Activated T-helper 9 cell treated with anti-CD3 and anti-CD28 coated beads, Interleukin-2, amount 50 U/mL, for 16 hours (primary cell): ENCODE measurements at places on chromosomes 13 and 19.

- no peak for DNase-seq
These were observed 67.5 kb downstream of the STARD13 start for GRCh38 chr13:33218020-33218419.

DNA sequence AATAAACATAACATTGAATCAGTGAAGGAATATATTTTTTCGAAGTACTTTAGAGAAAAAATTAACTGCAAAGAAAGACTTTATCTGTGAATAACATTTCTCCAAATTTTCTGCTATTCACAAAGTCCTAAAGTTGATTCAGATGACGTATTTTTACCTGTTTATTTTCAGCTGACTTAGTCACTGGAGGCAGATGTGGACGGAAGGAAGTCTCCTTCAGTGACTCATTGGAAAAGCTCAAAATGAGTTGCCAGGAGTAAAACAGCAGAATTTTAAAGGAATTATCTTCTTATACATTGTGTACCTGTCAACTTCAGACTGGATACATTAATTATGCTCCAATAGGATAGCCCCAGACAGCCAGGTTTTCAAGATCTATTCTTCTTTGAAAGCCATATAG, 679.3 kb upstream of the GPC6 start:
- no peak for DNase-seq

DNA sequence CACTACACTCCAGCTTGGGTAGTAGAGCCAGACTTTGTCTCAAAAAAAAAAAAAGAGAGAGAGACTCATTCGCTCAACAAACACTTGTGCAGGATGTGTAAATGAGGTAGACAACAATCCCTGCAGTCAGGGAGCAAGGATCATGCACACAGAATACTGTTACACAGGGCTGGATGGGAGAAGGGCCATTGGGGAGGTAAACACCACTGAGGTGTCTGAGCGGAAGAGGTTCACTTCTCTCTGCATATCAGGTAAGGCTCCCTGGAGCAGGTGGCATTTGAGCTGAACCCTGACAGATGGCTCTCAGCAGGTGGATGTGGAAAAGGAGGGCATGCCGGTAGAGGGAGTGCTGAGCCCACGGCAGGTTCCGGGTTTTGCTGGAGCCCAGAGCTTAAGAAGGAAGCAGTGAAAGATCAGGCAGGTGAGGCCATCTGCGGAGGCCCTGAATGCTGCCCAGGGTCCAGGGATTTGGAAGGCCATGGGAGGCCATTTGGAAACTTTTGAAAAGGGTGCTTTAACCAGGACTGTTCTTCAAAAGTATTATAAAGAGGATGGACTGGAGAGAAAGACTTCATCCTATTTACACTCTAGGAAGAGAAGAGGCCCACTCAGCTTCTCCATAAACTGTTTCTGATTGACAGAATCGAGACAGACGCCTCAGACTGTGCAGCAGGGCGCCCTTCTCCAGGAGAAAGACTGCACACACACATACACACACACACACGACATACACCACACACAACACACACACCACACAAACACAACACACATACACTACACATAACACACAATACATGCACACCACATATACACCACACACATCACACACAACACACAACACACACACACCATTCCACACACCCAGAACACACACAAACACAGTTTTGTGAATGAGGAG, 199.4 kb downstream of the USP12 start:
- no peak for DNase-seq

- DNase-seq, result no peak
These were observed 50.2 kb upstream of the KLF2 start for GRCh38 chr19:16274447-16274846.

- DNase-seq, result no peak
These were observed 3.2 kb downstream of the NAPA start for GRCh38 chr19:47511681-47512080.
